COLO829 (cell line): ENCODE measurements at places on chromosomes 16 and 17.

GRCh38 chr17:15456972-15457722, 10.3 kb downstream of the CDRT4 start:
- peak; percentile 63 for DNase-seq

DNA sequence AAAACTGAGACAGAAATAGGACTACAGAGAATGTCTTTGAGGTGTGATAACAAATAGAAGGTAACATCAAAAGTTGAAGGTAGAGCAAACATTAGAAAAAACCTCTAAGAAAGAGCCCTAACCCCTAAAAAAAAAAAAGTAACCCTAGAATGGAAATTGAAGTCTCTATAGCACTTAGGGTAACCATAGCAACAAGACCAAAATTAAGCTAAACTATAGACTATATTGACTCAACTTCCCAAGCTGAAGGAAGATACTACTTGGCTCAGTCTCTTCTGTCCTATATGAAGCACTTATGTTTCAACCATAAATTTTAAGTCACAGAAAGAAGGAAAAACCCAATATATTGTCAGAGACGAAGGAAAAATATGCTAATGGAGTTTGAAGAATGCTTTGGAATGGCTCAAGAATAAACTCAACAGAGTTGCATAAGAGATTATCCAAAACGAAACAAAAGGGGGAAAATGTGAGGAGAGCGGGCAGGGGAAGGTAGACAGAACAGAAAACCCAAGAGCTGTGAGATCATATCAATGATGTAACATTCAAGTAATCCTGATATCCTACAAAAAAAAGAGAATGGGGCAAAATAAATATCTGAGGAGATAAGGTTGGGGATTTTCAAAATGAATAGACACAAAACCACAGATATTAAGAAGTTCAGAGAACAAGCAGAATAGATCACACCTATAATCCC, 88.4 kb downstream of the USP32 start:
- no peak for DNase-seq

DNA sequence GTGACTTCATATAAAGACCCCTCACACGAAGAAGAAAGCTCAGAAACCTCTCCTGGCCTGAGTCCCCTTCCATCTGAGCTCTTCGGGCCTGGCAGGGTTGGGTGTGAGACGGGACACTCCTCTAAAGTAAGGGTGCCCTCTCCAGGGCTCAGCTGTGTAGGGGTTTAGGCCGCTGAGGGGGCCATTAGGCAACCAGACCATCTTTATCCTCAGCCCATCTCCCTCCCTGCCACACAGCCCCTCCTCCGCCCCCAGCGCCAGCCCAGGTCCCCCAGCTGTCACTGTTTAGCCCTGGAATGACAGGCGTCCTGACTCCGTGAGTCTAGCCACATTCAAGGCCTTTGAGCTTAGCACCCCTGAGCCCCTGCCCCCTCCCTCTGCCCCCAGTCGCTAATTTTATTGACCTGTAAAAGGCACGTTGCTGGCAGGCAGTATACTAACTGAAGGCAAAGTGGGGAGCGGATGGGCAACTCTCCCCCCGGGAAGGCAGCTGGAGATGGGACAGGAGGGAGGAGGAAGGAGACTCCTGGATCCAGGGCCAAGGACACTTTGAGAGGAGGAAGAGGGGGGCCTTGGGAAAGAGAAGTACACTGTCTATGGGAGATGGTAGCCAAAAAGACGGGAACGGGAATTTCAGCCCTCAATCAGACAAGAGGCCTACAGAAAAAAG, 592 bp upstream of the ZNF385C start:
- DNase-seq, result no peak

- DNase-seq, result no peak
Observed at GRCh38 chr17:67055041-67055443, 10.7 kb downstream of the CACNG1 start.

- no peak for DNase-seq
Observed at GRCh38 chr16:15556130-15556529, 86.8 kb downstream of the MARF1 start.

DNA sequence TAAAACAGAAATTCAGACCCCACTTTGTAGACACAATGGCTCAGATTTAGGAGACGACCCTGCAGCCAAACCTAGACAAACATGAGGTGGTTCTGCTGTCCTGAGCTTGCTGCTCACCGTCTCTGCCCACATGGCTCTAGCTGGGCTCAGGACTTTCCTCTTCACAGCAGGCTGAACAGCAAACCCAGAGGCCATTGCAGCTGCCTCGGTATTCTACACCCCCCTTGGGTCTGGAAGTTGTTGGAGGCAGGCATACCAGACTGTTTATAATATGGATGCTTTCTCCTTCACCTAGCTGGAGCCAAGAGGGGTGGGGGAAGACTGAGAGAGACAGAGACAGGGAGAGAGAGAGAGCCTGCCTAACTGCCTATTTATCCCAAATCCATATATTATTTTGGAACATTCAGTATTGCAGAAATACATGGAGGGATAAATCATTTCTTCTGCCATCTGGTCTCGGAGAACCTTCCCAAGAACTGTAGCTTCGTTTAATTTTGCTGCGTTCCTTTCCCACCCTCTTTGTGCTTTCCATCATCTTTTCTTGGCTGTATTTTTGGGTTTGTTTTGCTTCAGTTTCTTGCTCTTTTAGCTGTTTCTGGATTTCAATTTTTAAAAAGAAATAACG, 628.2 kb upstream of the RBFOX1 start:
- no peak for DNase-seq

DNA sequence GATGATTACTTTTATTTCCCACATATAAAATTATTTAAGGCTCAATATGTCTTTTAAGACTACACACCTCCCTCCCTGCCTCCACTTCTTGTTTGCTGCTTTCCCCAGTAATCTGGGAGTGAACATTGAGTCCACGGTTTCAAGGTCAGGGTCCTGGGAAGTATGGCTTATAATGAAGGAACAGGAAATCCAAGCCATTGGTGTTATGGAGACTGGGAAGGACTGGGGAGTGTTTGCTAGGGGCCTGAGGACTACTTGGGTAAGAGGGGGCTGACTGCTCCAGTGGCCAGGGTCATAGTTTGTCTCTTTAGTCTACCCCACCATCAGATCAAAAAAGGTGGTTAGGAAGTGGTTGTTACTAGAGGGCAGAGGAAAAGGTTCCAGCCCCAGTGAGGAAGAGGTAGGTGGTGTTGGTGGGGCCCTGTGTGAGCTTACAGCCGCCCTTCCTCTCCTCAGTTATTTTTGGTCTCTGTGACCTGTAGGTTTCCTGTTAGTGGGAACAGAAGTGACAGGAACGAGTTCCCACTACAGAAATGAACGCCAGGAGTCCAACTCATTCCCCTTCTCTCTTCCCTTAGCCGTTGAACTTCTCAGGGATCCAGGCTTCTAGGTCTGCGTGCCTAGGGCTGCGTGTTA, 742 bp upstream of the SLC16A13 start:
- no peak for DNase-seq

GRCh38 chr16:10067406-10067805, 114.8 kb downstream of the GRIN2A start:
- no peak for DNase-seq

- DNase-seq, result no peak
Observed at GRCh38 chr16:22214889-22215288, 8.8 kb downstream of the EEF2K start.

GRCh38 chr16:31480851-31481536, 1.9 kb upstream of the SLC5A2 start:
- DNase-seq, result no peak

- no peak for DNase-seq
Observed at GRCh38 chr16:55938126-55938525, 63.0 kb upstream of the CES5A start.

DNA sequence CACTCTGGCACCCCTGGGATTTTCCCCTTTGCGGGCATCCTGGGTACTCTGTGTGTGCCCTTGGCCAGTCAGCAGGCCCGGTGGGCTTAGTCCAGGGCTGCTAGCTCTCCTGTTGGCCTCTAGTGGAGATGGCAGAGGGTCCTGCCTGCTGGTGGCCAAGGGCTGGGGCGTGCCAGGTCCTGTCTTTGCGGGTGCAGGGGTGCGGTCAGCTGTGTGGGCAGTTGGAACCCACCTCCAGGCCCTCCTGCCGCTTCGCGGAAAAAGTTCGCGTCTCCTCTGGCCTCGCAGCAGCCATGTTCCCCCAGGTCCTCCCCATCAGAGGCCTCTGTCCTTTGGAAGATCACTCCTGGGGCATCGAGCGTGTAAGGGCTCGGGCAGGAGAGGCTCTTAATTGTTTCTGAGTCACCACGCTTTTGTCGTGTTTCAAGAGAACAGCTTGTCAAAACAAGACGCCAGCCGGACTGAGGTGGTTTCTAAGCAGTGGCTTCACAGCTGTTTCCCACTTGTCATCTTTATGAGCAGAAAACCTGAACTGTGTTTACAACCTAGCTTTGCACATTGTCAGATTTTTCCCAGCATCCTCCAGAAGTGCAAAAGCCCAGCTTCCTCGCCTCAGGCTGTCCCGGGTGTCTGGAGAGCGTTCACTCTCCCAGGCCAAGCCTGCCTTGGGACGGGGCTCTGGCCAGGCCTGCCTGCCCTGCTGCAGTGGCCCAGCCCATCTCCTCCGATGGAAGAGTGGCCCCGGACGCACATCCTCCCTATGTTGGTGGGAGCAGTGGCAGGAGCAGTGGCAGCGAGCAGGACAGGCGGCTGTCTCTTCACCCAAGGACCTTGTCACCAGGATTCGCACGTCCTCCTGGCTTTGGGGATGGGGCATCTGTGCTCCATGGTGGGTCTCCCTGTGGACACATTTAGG, 5.0 kb upstream of the DNASE1L2 start:
- no peak for DNase-seq

- peak; percentile 26 for DNase-seq
Observed at GRCh38 chr17:12107905-12108304, 87.2 kb downstream of the MAP2K4 start.

DNA sequence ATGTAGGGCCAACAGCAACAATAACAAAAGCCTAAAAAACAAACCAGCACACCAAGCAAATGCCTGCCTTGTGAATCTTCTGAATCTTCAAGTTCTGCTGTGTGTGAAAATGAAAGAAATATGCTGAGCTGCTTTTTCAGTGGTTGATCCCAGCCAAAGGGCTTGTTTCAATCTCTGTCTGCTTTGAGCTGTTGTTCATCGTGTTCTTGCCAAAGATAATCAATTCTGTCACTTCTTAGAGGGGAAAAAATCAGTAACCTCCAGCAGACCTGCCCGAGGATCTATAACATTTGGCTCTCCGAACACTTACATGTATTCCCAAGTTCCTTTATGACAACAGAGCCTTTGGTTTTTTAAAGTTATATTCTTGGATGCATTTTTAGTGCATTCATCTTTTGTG, 65.9 kb downstream of the VPS35L start:
- no peak for DNase-seq

DNA sequence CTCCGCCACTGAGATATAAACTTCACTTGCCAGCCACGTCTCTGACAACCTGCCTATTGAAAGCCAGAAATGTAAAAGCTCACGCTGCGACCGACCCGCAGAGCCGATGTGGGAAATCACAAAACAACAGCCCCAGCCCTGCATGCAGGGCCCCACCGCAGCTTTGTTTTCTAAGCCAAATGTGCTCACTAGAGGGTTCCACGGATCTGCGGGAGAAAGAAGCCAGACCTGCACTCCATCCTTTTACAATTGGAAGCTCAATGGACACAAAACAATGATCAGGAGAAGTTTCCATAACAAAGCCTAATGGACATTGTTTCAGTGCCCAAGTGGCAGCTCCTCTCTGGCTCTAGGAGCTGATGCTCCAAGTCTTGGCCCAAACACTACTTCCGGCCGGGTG, 33.1 kb downstream of the WIPI1 start:
- DNase-seq, result no peak

DNA sequence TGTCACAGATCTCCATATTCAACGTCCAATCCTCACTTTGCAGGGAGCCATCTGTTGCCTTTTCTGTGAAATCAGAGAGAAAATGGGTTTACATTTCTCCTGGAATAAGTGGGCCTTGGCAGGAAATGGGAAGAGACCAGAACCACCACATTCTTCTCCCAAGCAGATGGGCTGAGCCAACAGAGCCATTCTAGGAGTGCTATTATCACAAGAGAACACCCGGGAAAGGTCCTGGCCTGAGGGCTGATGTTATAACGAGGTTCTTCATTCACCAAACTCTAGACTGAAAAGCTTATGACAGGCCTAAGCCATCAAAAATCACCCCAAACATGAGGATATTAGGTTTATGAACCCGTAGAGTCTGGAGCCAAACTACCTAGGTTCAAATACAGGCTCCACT, 64.7 kb downstream of the TOM1L2 start:
- DNase-seq, result no peak

DNA sequence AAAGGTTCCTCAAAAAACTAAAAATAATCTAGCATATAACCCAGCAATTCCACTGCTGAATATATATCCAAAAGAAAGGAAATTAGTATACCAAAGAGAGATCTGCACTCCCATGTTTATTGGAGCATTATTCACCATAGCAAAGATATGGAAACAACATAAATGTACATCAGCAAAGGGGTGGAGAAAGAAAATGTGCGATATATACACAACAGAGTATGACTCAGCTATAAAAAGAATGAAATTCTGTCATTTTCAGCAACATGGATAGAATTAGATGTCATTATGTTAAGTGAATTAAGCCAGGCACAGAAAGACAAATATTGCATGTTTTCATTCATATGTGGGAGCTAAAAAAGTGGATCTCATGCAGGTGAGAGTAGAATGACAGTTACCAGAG, 279.6 kb upstream of the AXIN2 start:
- no peak for DNase-seq

DNA sequence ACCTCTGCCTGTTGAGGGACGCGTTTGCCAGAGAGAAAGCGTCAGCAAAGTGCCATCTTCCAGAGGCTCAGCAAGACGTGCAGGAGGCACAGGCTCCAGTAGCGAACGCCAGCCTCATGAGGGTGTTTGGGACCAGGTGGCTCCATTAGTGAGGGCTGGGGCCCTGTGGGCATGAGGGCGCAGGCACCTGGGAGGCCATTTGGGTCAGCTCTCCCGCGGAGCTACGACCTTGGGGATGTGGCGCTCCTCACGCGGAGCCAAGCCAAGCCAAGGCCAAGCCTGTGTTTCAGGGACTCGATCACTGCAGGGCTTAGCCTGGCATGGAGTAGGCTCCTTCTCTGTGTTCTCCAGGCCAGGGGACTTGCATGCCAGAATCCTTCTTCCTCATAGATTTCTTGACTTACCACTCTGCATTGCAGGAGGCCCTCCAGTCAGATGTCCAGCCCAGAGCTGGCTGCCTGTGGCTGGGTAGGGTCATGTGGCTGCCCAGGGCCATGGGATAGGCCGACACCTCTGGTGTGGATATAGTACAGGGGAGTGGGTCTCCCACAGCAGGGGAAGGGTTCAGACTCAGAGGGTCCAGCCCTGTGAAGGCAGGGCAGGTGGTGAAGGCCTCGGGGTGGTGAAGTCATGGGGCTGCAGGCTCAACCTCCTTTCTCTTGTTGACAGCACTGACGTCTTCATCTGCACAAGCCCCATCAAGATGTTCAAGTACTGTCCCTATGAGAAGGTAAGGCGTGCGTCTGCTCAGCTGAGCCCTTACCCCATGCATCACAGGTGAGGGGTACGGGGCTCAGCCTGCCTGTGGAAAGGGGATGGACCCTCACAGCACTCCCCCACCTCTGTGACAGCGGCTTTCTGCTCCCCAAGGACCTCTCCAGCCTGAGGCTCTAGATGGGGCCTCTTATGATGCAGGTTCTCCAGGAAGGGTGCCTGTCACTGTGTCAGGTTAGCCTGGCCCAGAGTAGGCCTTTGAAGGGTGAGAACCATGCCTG, 19.6 kb downstream of the NT5M start:
- no peak for DNase-seq

- no peak for DNase-seq
Observed at GRCh38 chr16:88333848-88334777, 48.6 kb upstream of the ZNF469 start.
